Endothelial cell of umbilical vein (primary cell): ENCODE measurements at places on chromosomes 12 and 14. TPM values are rescaled to one million over a fixed set of nuclear protein-coding genes. Genes with fewer than 3 reads are reported as not detected.

MMP14 gene
- total RNA-seq, result 603 and 615 TPM in 2 replicates

DNA sequence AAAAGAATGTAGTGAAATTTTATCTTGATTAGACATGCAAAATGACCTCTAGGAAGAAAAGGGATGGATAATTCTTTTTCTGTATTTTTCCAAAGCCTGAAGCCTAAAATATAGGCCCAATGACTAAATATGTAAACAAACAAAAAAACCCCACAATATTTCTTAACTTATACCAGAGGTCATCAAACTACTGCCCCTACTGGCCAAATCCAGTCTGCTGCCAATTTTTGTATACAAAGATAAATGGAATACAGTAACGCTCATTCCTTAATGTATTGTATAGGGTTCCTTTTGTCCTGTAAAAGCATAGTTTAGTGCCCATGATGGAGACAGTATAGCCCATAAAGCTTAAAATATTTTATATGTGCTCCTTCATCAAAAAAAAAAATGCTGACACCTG is 145.7 kb upstream of the ALG10 start:
- no peak for DNase-seq

- DNase-seq, result no peak
These were observed 36.4 kb upstream of the NR1H4 start for GRCh38 chr12:100437038-100437841.

GRCh38 chr12:96354844-96355534 is 45.2 kb downstream of the CDK17 start:
- DNase-seq, result no peak

CMTM5 gene
- not detected in 2 replicates for total RNA-seq

- DNase-seq, result peak; percentile 8
These were observed 284.2 kb upstream of the ATP2B1 start for GRCh38 chr12:89992668-89993451.
